Kidney (tissue), 22 donors: ENCODE measurements at places on chromosomes 1 and 21. TPM values are rescaled to one million over a fixed set of nuclear protein-coding genes. Genes with fewer than 3 reads are reported as not detected.

GRCh38 chr1:45266151-45266801 lies 59.9 kb upstream of the ZSWIM5 start:
- no peak for DNase-seq

GRCh38 chr1:3389093-3389833 lies 65.2 kb upstream of the ARHGEF16 start:
- DNase-seq = no peak

DNA sequence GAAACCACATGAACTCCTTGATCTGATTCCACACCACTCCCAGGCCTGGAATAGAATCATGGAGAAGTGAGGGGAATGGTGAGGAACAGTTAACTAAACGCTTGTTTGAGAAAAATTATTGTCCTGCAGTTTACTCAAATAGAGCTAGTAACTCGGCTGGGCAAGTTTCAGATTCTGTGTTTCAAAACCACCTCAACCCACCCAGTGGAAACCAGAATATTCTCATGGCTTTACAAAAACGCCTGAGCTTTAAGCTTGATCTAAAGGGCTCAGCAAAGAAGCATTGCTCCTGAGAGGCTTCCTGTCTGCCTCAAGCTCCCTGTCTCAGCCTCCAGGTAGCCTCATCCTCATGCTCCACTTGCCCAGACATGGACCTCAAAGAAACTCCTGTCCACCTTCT lies 16.6 kb downstream of the TCHHL1 start:
- no peak for DNase-seq

Gene RPTN
- total RNA-seq = not detected
